ENCODE measurements at places on chromosomes 6 and 20.

DNA sequence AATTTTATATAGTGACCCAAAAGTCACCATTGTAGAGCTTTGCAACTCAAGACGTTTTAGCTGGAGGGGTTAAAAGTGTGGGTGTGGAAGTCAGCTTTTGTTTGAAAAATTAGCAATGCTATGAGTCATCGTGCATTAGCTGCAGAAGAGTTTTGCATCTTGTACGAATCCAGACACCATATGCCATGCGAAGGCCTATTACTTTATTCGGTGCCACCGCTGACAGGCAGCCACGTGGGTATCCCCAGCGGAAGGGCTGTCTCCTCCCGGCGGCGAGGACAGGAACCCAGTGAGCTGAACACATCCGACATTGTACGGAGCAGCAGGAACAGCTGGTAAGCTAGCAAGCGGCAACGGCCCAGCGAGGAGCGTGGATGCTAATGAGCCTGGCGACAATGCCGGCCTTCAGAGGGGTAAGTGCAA lies 84.4 kb downstream of the INSM1 start:
- peak; percentile 99 for DNase-seq

DNA sequence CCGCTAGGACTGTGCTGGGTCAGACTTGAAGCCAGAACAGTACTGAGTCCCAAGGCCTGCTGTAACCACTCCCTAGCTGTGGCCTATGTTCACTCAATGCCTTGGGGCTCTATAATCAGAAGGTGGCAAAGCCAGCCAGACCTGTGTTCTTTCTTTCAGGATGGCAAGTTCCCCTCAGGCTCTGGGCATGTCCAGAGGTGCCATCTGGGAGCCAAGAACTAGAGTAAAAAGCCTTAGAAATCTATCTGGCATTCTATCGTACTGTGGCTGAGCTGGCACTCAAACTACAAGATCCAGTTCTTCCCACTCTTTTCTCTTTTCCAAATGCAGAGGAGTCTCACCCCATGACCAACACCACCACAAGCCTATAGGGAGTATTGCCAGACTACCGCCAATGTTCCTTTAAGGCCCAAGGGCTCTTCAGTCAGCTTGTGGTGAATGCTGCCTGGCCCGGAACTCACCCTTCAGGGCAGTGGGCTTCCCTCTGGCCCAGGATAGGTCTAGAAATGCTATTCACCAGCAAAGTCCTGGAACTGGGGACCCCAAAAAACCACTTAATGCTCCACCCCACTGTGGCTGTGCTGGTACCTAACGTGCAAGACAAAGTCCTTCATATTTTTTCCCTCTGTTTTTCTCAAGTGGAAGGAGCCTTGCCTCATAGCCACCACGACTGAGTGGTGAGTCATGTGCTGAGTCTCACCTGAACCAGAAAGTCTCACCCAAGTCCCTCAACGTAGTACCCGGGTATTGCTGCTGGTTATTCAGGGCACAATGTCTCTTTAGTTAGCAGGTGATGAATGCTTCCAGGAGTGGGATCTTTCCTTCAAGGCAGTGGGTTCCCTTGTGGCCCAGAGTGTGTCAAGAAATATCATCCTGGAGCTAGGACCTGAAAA lies 8.6 kb upstream of the SIRPB2 start:
- no peak for DNase-seq

DNA sequence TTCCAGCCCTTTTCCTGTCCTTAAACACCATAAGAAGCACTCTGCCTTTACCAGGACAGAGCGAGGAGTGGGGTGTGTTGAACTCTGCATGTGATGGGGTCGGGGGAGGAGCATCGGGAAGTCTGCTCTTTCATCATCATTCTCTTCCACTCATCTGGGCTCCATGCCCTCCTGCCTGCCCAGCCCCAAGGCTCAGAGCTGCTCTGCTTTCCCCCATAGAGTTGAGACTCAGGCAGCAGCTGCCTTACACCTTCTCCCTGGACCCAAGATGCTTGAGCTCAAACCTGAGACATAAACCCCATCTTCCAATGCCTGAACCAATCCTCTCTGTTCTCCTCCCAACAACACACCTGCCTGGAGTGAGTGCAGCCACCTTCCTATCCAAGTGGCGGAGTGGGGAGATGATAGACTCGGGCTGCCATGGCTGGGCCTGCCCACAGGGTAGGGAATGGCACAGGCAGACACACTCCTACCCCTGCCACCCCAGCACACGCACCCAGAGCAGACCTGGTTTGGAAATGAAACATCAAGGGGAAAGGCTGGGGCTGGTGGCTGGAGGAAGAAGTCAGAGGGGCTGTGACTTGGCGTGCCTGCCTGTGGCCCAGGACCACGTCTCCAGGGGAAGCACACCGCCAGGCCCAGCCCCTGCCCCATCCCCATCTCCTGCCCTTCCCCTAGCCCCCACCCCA lies 28.4 kb downstream of the TFEB start:
- no peak for DNase-seq

DNA sequence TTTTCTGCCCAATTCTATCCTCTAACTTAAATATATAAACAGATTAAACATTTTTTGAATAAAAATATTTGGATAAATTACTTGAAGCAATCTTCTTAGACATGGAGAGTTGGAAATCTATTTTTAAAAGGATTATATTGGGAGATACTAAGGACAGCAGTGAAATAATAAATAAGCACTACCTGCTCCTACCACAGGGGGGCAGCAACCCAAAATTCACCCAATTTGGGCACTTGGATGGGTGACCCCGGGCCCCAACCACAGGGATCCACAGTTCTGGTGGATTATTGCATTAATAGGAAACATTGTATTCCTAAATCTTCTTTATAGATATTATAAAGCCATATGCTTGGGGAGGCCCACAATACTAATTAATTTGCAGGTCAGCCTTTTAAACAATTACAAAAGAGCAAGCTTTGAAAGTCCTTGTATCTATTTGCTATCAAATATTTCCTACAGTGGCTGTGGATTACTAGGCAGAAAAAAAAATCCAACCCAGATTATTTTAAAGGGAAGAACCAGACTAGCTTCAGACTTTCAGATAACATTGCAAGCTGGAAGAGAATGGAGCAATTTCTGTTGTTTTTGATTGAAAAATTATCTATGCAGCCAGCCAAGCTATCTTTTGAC lies 66.4 kb upstream of the PDE10A start:
- peak; percentile 40 for DNase-seq

DNA sequence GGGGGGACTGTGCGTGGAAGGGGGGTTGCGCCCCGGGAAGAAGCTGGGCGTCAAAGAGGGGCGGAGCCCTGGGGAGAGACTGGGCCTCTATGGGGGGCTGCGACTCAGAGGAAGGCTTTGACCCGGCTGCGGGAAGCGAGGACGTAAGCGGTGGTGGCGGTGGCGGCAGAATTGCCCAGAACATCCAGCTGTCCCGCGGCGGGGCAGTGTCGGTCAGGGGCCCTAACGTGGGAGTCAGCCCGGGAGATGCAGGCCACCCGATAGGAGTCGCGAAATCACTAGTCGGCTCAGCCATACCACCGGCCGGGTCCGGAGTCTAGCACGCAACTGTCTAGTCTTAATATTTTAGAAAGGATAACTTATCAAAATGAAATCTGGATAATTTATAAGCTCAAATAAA lies 387.6 kb upstream of the EYS start:
- DNase-seq = no peak

- DNase-seq = no peak
Measured at GRCh38 chr6:13764996-13765395, 49.4 kb downstream of the MCUR1 start.

DNA sequence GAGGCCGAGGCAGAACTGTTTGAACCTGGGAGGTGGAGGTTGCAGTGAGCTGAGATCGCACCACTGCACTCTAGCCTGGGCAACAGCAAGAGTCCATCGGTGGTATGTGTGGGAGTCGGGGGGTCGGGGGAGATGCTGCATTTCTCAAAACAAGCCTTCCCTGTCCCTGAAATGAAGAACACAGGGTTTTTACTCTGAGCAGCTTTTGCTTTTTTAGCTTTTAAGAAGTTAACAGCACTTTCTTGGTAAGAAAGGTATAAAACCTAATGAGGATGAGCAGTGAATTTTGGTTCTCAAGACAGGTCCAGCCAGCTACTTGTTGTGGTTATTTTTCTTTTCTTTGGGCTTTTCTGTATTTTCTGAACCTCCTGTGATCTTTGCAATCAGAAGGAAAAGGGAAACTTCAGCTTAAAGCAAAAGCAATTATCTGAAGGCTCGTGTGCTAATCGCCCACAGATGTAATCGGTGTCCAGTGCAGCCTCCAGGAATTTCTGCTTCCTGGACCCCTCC lies 3.7 kb downstream of the RPL10A start:
- DNase-seq = no peak

- DNase-seq = no peak
Measured at GRCh38 chr6:61592238-61592637, 693.8 kb downstream of the KHDRBS2 start.

DNA sequence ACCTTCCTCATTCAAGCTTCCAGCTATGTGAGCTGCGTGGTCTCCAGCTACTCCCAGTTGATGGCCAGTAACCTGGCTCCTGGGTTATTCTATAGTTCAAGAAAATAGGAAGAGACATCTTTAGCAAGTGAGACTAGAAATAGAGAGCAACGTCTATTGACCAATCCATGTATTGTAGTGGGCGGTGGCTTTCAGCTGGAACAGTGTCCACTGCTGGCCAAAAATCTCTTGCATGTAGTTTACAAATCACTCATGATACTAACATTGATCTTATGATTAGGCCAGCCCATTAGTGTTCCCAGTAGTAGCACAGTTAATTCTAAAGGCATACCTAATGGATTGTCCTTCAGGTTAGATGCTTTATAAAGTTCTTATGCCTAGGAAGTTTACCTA lies 58.9 kb upstream of the SCP2D1 start:
- DNase-seq = no peak

GRCh38 chr6:55445648-55446204 lies 118.5 kb downstream of the GFRAL start:
- DNase-seq = peak; percentile 43

DNA sequence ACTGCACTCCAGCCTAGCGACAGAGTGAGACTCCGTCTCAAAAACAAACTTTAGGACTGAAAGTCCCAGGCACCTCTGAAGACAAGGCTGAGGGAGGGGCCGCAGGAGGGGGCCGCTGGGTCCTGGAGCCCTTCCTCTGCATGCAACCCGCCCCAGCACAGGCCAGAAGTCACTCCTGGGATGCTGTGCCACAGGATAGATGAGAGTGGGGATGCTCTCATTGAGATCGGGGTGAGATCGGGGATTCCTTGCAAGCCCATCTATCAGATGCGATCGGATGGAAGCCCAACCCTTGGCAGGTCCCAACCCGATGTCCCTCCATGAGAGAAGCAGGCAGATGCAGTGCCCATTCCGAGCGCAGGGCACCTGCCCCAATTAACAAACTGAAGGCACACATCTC lies 66.5 kb downstream of the WDR27 start:
- DNase-seq = no peak

GRCh38 chr6:120129228-120129627 lies 779.7 kb upstream of the MAN1A1 start:
- DNase-seq = no peak

DNA sequence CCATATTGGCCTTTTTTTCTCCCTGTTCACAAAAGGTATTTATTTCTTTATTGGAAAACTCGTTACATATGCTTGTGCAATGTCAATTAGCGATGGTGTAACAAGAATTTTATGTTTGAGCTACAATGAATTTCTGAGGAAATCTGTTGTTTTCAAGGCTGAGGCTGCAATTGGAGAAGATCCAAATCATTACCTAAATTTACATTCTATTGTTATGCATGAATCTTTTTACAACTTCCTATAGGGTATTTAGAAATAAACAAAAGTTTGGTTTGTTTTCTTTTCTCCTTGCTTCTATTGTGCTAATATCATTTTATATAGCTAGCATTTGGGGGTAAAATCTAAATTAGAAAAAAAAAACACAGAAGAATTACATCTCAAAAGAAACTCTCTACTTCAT lies 34.7 kb upstream of the NKAIN2 start:
- no peak for DNase-seq

DNA sequence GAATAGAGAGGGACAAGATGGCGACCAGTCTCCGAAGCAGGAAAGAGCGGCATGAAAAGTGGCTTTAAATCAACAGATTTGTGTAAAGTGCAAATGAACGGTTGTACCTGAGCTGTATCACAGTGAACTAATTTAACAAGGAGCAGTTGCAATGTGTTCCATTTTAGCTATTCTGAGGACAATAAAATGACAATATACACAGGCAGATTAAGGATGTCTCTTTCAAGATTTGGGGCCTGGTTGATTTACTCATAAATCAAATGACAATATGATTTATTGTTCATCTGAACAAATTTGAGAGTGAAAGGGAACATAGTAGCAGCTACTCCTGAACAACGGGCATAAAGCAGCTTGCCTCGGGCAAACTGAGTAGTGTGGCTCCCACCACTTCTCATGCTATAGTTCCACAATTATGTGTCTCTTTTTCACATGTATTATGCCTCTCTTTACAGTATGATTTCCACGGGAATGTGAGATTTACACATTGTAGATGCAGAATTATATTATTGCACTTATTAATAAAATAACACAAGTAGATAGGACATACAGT lies 204.1 kb upstream of the AGPAT4 start:
- no peak for DNase-seq

All from NCI-H524 (cell line).